Tibial nerve (tissue), 4 donors: ENCODE measurements at places on chromosomes 12 and 14. TPM values are rescaled to one million over a fixed set of nuclear protein-coding genes. Genes with fewer than 3 reads are reported as not detected.

GRCh38 chr14:103343905-103344797, 10.1 kb downstream of the EIF5 start:
- DNase-seq = no peak

GRCh38 chr14:59483363-59483762, 845 bp downstream of the L3HYPDH start:
- no peak for DNase-seq

GRCh38 chr12:27979145-27979544, 6.6 kb upstream of the PTHLH start:
- no peak for DNase-seq

GRCh38 chr12:46908936-46909635, 83.3 kb upstream of the SLC38A4 start:
- no peak for DNase-seq

GRCh38 chr12:96210376-96211055, 16.3 kb downstream of the ELK3 start:
- no peak for DNase-seq

KRT86 gene
- total RNA-seq = not detected

- no peak for DNase-seq
These were observed 408 bp upstream of the KRT72 start for GRCh38 chr12:52601671-52602070.

OAS1 gene
- 22.8 TPM for total RNA-seq

DNA sequence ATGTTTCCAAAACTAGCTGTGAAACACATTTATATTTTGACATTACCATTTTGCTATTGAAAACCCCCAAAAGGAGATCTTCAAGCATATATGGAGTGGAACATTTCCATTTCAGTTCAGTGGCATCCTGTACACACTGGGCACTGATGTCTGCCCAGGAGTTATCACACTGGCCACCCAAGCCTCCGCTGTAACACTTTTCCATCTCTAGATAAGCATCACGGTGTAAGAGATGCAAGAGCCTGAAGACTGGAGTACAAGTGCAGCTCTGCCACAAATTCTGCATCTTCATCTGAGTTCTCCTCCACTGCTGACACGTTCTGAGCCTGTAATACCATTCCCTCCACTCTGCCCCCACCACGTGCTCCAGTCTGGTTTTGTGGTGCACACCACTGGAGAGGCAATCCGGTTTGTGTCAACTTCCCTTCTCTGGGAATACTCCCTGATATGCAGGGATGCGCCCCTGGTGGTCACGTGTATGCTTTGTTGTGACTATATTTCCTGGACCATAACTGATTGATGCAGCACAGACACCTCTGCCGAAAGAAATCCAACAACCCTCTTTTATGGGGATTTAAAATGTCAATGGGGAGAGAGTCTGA, 12.7 kb downstream of the SPTLC2 start:
- DNase-seq = peak; percentile 39

SLC6A12 gene
- 0.60 TPM for total RNA-seq

GRCh38 chr12:120932058-120932457, 27.9 kb upstream of the SPPL3 start:
- DNase-seq = no peak

- no peak for DNase-seq
These were observed 4.1 kb upstream of the AKAP5 start for GRCh38 chr14:64461221-64461620.

DNA sequence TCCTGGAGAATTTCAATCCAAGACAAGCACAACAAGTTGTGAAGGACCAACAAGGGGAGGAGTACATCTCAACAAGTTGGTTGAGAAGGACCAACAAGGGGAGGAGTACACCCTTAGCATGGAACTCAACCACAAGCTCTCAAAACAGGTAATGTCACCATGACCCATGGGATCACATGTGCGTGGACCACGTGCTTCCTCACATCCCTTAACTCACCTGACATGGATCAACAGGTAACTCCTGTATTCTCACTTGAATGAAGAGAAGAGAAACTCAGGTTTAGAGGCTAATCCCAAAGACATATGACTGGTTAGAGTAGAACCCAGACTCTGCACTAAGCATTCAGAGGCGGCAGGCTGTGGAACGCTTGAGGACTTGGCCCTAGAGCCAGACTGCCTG, 6.2 kb downstream of the CRACR2A start:
- no peak for DNase-seq

E2F7 gene
- not detected for total RNA-seq

DNA sequence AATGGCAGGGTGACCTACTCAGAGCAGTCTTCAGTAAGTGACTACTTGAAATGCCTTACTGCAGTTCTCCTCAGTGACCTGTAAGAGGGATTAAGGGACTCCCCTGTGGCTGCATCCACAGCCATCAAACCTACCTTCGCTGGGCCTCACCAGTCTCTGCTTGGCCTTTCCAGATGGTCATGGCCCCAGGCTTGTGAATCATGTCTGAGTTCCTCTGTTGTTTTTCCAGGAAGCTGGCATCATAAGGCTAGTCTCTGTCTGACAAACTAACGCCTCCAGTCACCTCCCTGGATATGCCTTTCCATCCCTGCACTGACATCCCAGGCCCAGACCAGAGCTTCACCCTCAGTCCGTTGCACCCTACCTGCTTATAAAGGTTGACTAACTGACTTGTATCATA, 14.0 kb downstream of the RNASE2 start:
- DNase-seq = no peak

TAS2R9 gene
- total RNA-seq = not detected

GRCh38 chr14:85482552-85482951, 47.4 kb upstream of the FLRT2 start:
- no peak for DNase-seq

GRCh38 chr14:59788176-59788575, 82.4 kb downstream of the RTN1 start:
- DNase-seq = no peak

- DNase-seq = no peak
These were observed 83.3 kb downstream of the PLEKHG7 start for GRCh38 chr12:92786045-92786444.

DNA sequence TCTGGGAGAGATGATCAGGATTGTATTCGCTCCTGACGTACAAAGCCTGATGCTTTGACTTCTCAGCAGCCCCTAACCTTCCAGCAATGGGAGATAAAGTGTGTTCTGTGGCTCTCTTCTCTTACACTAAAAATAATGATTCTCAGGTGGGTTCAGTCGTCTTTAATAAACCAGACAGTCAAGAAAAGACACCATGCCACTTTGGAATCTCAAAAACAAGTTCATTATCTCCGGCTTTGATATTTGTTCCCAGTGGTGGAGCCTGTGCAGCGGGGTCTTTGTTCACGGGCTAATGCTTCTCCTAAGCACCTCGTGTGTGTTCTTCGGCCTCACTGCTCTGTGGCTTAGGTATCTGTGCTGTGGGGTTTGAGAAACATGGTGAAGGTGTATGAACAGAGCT, 1.6 kb downstream of the ACVR1B start:
- no peak for DNase-seq

FGD4 gene
- 102 TPM for total RNA-seq

NINJ2 gene
- total RNA-seq = 8.4 TPM

DNA sequence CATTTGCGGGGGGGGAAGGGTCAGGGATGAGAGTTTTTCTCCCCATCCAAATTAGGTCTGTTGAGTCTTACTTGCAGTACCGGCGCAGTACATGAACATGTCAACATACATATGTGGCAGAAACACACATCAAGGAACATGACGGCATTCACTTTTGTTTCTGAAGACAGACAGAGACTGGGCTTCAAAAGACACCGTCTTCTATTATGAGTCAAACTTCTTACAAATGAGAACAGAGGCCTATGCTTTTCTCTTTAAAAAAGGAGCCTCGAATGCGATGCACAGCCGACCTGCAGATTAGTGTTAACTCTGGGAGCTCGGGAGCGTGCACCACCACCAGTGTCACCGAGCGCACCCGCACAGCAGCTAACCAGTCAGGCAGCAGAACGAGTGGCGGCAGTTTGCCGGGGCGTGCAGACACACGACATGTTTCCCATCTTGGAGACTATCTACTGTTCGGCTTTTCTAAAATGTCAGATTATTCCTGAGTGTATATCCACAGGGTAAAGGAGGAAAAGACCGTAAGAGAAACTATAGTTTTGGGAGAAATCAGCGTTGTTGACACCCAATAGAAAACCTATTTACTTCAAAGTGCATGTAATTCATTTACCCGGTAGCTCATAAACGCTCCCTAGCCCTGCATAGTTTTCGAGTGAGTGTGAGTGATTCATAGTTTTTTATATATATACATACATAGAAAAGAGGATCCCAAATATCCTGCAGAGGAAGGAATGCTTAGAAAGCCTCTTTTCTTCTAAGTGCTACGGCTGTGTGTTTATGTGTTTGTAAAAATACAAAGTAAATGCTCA, 33.0 kb downstream of the UBR7 start:
- no peak for DNase-seq

- DNase-seq = no peak
These were observed 287.8 kb downstream of the NAV3 start for GRCh38 chr12:78118486-78118885.

EGLN3 gene
- total RNA-seq = 9.2 TPM

PROX2 gene
- total RNA-seq = not detected

OTOGL gene
- 0.44 TPM for total RNA-seq
